ENCODE measurements at places on chromosomes 13 and 19. TPM values are rescaled to one million over a fixed set of nuclear protein-coding genes. Genes with fewer than 3 reads are reported as not detected.
A peak's percentile ranks its signal among the peaks of the same experiment; 100 is the strongest.

DNA sequence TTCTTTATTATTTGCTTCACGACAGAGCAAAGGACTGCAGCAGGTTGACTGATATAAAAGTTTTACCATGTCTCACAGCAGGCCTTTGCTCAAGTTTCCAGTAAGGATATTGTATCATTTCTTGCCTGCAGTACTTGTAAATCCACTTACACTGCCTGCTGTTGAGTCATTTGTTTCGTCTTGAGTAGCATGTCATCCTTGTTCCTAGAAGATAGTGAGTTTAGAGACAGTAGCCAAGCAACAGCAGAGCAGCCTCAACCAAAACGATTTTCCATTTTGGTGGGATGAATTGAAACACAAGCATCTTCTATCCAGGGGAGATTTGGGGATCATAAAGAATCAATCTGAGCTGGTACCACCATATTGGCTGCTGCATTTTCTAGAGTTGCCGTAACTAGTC is 24.0 kb upstream of the ALOX5AP start:
- no peaks in the 10 kb centered on the region for H3K27me3 ChIP-seq
- no peaks in the 10 kb centered on the region for H3K36me3 ChIP-seq
- DNase-seq = no peak
- peak overlapping the region; percentile 96 for H3K27ac ChIP-seq
- H3K4me1 ChIP-seq = peaks cover 32% of the 10 kb centered on the region
- peak overlapping the region; percentile 63 for H3K4me3 ChIP-seq

GRCh38 chr19:2478756-2479555 is 3.0 kb downstream of the GADD45B start:
- DNase-seq = peak; percentile 91
- H3K4me3 ChIP-seq = peak overlapping the region; percentile 99

- peaks cover 58% of the 10 kb centered on the region for H3K27me3 ChIP-seq
- H3K4me1 ChIP-seq = peaks cover 36% of the 10 kb centered on the region
- no peak overlapping the region for H3K27ac ChIP-seq
- peak overlapping the region; percentile 0 for H3K4me3 ChIP-seq
- peaks cover 5% of the 10 kb centered on the region for H3K36me3 ChIP-seq
These were observed 2.1 kb upstream of the ATP1A3 start for GRCh38 chr19:41995959-41996797.

DNA sequence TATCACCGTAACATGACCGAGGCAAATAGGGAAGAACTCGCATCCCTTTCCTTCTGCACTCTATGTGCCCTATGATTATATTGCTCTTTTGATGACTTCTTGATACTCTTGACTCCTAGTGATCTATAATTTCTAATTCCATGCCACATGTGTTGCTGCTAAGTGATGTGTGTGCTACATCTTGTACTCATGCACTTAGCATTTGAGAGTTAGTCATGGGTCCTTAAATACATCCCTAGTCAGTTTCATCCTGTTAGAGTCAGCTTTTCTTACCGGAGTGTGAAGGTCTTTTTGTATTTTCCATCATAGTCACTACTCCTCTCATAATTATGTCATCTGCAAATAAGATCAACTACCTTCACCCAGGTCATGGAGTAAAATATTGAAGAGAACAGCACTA is 30.2 kb downstream of the RXFP2 start:
- no peak overlapping the region for H3K4me3 ChIP-seq
- peaks cover 9% of the 10 kb centered on the region for H3K4me1 ChIP-seq

DNA sequence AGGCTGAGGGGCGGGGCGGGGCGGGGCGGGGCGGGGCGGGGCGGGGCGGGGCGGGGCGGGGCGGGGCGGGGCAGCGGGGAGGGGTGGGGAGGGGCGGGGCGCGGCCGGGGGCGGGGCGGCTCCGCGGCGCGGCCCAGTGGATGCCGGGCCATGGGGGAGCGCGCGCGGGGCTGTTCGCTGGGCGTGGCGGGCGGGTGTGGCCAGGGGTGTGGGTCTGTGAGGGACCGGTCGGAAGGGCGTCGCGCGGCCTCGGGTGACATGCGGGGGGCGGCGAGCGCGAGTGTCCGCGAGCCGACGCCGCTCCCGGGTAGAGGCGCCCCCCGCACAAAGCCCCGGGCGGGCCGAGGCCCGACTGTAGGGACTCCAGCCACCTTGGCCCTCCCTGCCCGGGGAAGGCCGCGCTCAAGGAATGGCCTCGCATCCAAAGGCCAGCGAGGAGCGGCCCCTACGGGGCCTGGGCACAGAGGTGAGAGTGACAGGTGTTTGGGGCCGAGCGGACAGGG is at the start of gene ZFP28:
Gene ZFP28, plus strand, starts transcription at position 188 of the 503 bp plus-strand sequence. Its CDS starts 71 bp downstream, at position 259.
- H3K27me3 ChIP-seq = no peaks in the 10 kb centered on the region
- H3K36me3 ChIP-seq = peaks cover 45% of the 10 kb centered on the region
- no peak for DNase-seq
- H3K4me1 ChIP-seq = peaks cover 21% of the 10 kb centered on the region

GRCh38 chr19:17866964-17867486 is 4.7 kb upstream of the SLC5A5 start:
- no peak overlapping the region for H3K4me3 ChIP-seq
- H3K36me3 ChIP-seq = no peaks in the 10 kb centered on the region
- peaks cover 7% of the 10 kb centered on the region for H3K4me1 ChIP-seq
- DNase-seq = no peak
- peak overlapping the region; percentile 28 for H3K27ac ChIP-seq

Gene IGSF23
- not detected for total RNA-seq

DNA sequence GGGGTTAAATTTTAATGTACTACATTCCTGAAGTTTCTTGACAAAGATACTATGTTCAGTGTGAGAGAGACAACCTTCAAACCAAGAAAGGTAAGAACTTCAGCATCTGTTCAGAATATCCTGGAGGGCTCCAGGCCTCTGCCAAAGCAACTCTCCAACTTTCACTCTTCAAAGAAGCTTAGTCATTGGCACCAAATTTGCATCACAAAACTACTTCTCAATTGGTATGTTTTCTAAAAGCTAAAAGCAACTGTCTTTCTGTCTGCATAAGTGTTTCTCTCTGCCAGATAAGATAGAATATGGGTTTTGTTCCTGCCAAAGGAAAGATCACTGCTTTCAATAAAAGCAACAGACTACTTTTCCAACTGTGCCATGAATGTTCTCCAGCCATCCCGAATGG is 187.4 kb downstream of the SUCLA2 start:
- H3K27me3 ChIP-seq = peaks cover 2% of the 10 kb centered on the region
- H3K27ac ChIP-seq = no peak overlapping the region
- H3K4me1 ChIP-seq = no peaks in the 10 kb centered on the region
- H3K36me3 ChIP-seq = no peaks in the 10 kb centered on the region
- H3K4me3 ChIP-seq = no peak overlapping the region

Gene KLK4
- total RNA-seq = not detected

Gene ABCA7
- 69.9 TPM for total RNA-seq

- H3K27me3 ChIP-seq = no peaks in the 10 kb centered on the region
- H3K36me3 ChIP-seq = no peaks in the 10 kb centered on the region
- H3K4me3 ChIP-seq = no peak overlapping the region
- DNase-seq = no peak
- H3K4me1 ChIP-seq = no peaks in the 10 kb centered on the region
These were observed 371.1 kb downstream of the PCDH9 start for GRCh38 chr13:66859078-66859477.

GRCh38 chr13:42574011-42574410 is at the start of gene TNFSF11:
Gene TNFSF11 (plus strand): TSS chr13:42574152. CDS start chr13:42574304, 152 bp downstream.
- H3K27ac ChIP-seq = peak within 1 kb of the TSS; percentile 12
- H3K36me3 ChIP-seq = no peaks in the 10 kb centered on the region
- H3K4me1 ChIP-seq = peaks cover 28% of the 10 kb centered on the region
- peaks cover 15% of the 10 kb centered on the region for H3K27me3 ChIP-seq
- DNase-seq = no peak

Gene MAG
- total RNA-seq = 0.38 TPM

- no peaks in the 10 kb centered on the region for H3K36me3 ChIP-seq
- peaks cover 8% of the 10 kb centered on the region for H3K27me3 ChIP-seq
- no peak overlapping the region for H3K4me3 ChIP-seq
- H3K27ac ChIP-seq = no peak overlapping the region
These were observed 38.0 kb downstream of the NFIX start for GRCh38 chr19:13033244-13033643.

DNA sequence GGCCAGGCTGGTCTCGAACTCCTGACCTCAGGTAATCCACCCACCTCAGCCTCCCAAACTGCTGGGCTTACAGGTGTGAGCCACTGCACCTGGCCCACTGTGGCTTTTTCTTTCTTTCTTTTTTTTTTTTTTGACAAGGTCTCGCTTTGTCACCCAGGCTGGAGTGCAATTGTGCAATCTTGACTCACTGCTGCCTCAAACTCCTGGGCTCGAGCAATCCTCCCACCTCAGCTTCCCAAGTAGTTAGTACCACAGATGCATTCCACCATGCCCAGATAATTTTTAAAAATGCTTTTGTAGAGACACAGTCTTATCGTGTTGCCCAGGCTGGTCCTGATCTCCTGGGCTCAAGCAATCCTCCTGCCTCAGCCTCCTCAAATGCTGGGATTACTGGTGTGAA is 12.1 kb upstream of the FCGBP start:
- H3K27ac ChIP-seq = peak overlapping the region; percentile 3
- peak overlapping the region; percentile 26 for H3K4me3 ChIP-seq
- no peaks in the 10 kb centered on the region for H3K36me3 ChIP-seq

DNA sequence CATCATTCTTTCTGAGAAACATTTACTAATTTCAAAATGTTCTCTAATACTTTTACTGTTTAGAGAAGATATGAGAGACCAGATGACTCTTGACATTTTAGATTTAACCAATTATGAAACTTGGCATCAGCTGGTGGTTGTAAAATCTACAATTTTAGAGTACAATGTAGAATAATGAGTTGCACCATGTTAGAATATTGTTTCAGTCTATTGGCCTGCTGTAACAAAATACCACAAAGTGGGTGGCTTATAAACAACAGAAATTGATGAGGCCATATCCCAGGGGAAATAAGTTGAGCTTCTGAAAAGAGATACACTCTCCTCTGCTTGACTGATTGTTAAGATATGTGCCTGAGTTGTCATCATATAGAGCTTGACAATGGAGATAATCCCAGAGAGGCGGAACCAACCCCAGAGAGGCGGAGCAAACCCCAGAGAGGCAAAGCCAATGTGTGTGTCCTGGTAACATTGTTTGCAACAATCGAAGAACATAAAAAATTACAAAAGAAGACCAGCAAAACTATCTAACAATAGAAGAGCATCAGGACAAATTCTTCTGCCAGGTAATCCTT is 373.0 kb upstream of the SLITRK1 start:
- H3K4me3 ChIP-seq = no peak overlapping the region
- H3K27ac ChIP-seq = no peak overlapping the region
- DNase-seq = no peak
- H3K36me3 ChIP-seq = no peaks in the 10 kb centered on the region

DNA sequence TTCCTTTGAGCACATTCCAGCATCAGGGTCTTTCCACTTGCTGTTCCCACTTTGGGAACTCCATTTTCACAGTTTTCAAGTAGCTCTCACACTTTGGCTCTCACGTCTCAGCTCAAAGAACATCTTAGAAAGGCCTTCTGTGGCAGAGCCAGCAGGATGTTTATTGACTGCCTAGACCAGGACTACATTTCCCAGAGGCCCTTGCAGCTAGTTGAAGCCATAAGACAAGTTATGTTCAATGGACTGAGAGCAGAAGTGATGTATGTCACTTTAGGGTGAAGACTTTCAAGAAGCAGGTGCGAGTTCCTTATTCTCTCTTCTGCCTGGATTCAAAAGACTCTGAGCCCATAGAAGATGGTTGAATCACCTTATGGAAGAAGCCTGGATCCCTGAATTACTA is 4.3 kb upstream of the HAUS5 start:
- no peak for DNase-seq

DNA sequence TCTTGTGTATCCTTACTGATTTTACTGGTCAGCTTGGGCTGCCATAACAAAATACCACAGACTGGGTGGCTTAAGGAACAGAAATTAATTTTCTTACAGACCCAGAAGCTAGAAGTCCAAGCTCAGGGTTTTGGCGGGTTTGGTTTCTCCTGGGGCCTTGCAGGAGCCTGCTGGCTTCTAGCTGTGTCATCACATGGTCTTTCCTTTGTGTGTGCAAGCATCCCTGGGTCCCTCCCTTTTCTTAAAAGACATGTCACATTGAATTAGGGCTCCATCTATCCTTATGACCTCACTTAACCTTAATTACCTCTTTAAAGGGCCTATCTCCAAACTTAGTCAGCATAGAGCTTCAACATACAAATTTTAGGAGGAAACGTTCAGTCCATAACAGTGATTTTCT is 23.4 kb downstream of the UBAC2 start:
- H3K27me3 ChIP-seq = no peaks in the 10 kb centered on the region
- H3K36me3 ChIP-seq = peaks cover 6% of the 10 kb centered on the region
- peak overlapping the region; percentile 79 for H3K27ac ChIP-seq
- no peak for DNase-seq

Gene ZGLP1
- 2.5 TPM for total RNA-seq

Gene CLN5
- 8.3 TPM for total RNA-seq

DNA sequence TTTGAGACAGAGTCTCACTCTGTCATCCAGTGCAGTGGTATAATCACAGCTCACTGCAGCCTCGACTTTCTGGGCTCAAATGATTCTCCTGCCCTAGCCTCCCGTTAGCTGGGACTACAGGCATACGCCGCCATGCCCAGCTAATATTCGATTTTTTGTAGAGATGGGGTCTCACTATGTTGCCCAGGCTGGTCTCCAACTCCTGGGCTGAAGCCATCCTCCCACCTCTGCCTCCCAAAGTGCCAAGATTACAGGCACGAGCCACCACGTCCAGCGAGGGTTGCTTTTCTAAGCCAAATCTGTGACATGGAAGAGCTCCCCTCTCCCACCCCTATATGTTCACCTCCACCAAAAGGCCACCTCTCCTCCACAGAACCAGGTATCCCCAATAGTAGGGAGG is 10.9 kb upstream of the ATF5 start:
- H3K27ac ChIP-seq = peak overlapping the region; percentile 60
- H3K4me1 ChIP-seq = peaks cover 38% of the 10 kb centered on the region
- no peak for DNase-seq
- no peaks in the 10 kb centered on the region for H3K27me3 ChIP-seq
- peaks cover 6% of the 10 kb centered on the region for H3K36me3 ChIP-seq

GRCh38 chr13:113305208-113305607 is 8.2 kb downstream of the LAMP1 start:
- H3K4me1 ChIP-seq = peaks cover 29% of the 10 kb centered on the region
- no peaks in the 10 kb centered on the region for H3K36me3 ChIP-seq
- no peaks in the 10 kb centered on the region for H3K27me3 ChIP-seq
- no peak for DNase-seq
- no peak overlapping the region for H3K27ac ChIP-seq
- H3K4me3 ChIP-seq = no peak overlapping the region

Measured in natural killer cell treated with Interleukin-12 subunit alpha and Interleukin-12 subunit beta and Interleukin-15 and Interleukin-18, amount 100 ng/mL, for 72 hours (primary cell).